Tibial nerve (tissue), 4 donors: ENCODE measurements at places on chromosomes 11 and 22. TPM values are rescaled to one million over a fixed set of nuclear protein-coding genes. Genes with fewer than 3 reads are reported as not detected.

- H3K27me3 ChIP-seq, result no peaks in the 10 kb centered on the region
- H3K4me3 ChIP-seq, result no peak overlapping the region
- H3K4me1 ChIP-seq, result no peaks in the 10 kb centered on the region
- H3K27ac ChIP-seq, result no peak overlapping the region
- no peaks in the 10 kb centered on the region for H3K36me3 ChIP-seq
Measured at GRCh38 chr11:10267821-10268220, 26.2 kb downstream of the SBF2 start.

DNA sequence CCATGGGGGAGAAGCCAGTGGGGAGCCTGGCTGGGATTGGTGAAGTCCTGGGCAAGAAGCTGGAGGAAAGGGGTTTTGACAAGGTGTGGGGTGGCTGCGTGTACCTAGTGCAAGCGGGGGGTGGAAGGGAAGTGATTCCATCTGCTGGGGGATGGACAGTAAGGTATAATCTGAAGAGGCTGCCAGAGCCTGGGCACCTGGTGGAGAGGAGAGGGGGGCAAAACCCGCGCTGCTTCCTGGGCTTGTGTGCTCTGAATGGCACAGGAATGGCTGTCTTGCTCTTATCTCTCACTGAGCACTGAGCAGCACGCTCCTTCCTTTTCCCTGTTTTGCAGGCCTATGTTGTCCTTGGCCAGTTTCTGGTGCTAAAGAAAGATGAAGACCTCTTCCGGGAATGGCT lies 988 bp downstream of the BANF1 start:
- no peak for DNase-seq
- H3K4me3 ChIP-seq, result peak overlapping the region; percentile 83
- H3K4me1 ChIP-seq, result no peaks in the 10 kb centered on the region
- H3K36me3 ChIP-seq, result no peaks in the 10 kb centered on the region
- no peaks in the 10 kb centered on the region for H3K27me3 ChIP-seq

The DDTL gene
- total RNA-seq, result 2.4 TPM

GRCh38 chr22:45846952-45847351 lies 130.0 kb downstream of the WNT7B start:
- no peak for DNase-seq
- H3K4me1 ChIP-seq, result no peaks in the 10 kb centered on the region
- no peaks in the 10 kb centered on the region for H3K27me3 ChIP-seq
- no peak overlapping the region for H3K4me3 ChIP-seq
- H3K36me3 ChIP-seq, result peaks cover 61% of the 10 kb centered on the region
- no peak overlapping the region for H3K27ac ChIP-seq

The RAD9A gene
- 37.5 TPM for total RNA-seq

The MPZL3 gene
- 0.87 TPM for total RNA-seq

GRCh38 chr11:91312541-91312940 lies 912.1 kb upstream of the FAT3 start:
- no peaks in the 10 kb centered on the region for H3K36me3 ChIP-seq
- no peaks in the 10 kb centered on the region for H3K4me1 ChIP-seq
- no peak for DNase-seq
- no peak overlapping the region for H3K27ac ChIP-seq
